Activated naive CD4-positive, alpha-beta T cell treated with anti-CD3 and anti-CD28 coated beads, Interleukin-2, amount 50 U/mL, for 16 hours (primary cell): ENCODE measurements at places on chromosomes 4 and X.

DNA sequence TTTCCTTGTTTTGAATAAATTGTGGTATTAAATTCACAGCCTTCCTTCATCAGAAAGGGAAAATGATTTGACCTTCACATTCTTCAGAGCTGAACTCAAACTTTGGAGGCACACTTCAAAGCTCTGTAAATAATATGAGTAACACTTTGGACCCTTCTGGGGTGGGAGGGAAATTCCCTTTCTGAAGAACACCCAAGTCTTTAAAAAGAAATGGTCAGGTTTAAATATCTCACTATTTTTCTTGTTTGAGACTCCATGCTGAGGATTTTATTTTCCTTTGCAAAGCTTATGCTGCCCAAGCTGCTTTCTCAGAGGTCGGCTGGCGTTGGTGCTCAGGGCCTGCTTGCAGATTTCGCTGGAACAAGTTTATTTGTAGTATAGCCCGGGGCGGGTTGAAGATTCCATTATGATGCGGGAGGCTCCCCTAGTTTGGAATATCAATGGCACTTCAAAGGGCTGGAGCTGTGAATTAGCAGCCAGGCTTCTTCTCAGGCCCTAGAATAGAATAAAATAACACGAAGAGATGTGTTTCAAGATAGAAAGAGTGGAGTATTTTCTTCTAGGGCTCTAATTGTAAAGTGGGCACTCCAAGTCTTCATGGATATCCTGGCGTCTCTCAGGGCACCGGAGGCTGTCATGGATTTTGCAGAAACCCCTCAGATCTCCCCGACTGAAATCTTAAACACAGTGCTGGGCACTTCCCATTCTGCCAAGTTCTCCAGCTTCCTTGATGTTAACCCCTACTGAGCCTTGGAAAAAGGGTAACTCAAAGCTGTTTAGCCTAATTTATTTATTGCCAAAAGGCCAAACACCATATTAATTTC lies 315.6 kb downstream of the GPAT3 start:
- no peak for DNase-seq

GRCh38 chr4:23773884-23774636 lies 115.8 kb downstream of the PPARGC1A start:
- DNase-seq, result no peak

DNA sequence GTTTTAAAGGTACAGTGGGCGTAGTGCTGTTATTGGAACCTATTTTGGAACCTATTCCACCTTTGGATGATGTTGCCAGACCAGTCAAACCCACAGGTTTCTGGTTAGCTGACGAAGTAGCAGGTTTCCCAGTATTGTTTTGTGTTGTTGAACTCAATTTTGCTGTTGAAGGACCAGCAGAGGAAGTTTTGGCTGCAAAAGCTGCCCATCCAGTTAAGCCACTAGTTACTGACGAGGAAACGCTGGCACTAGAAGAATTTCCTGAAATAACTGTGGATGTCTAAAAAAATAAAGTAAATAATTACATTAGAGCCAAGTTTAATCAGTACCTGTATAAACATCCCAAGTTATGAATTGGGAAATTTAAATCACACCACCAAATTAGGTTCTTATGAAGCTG lies 25.5 kb downstream of the INTS12 start:
- no peak for DNase-seq

GRCh38 chr4:54661169-54661568 lies 3.4 kb downstream of the KIT start:
- DNase-seq, result no peak

- no peak for DNase-seq
These were observed 2629.2 kb downstream of the PCDH7 start for GRCh38 chr4:33349376-33349775.

DNA sequence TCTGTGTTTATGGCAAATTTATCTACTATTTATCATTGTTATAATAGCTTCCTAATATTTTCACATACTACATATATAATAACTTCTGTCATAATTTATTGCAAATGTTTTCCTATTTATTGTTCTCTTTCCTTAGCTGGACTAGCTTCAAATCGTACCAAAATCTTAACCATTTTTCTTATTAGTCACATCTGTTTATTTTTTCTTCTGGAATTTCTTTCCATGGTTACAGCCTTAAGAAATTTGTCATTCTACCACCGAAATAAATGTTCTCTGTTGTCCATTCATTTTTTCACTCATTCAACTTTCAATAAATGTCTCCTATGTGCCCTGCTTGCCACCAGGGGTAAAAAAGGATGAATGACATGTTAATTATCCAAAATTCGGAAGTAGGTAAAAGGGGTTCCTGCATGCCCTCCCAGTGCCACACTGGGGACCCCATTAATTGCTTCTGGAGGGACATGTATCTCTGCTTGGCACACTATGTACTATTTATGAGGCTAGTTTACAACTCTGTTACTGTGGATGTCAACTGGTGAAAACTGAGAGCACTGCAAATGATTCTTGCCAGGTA lies 182.1 kb downstream of the SH3KBP1 start:
- DNase-seq, result no peak

- DNase-seq, result no peak
These were observed 5.7 kb upstream of the PPEF1 start for GRCh38 chrX:18701621-18702361.

- DNase-seq, result no peak
These were observed 84.4 kb downstream of the SCFD2 start for GRCh38 chr4:53281438-53281837.

DNA sequence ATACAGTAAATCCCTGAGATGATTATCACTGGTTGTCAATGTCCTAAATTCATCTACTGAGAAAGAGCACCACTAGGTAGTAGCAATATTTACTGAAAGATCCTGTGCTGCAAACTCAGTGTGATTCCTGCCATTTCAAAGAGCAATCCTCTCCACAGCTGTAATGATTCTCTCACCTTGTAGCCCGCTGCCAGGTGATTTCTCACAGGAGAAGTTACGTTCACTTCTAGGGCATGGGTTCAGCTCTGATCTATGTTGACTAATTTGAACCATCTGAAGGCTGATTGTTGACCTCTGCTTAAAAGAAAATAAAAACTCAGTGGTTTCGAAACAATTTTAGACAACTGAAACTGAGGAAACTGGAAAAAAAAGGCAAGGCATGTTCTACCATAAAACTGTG lies 197.0 kb downstream of the FAT4 start:
- DNase-seq, result no peak

GRCh38 chr4:10366628-10367027 lies 90.6 kb downstream of the ZNF518B start:
- no peak for DNase-seq

GRCh38 chrX:4253092-4253491 lies 539.6 kb upstream of the PRKX start:
- DNase-seq, result no peak

GRCh38 chrX:17638731-17639130 lies 98.6 kb upstream of the SCML1 start:
- DNase-seq, result no peak

- DNase-seq, result no peak
These were observed 192.5 kb upstream of the TTC29 start for GRCh38 chr4:147138171-147138570.
